Stimulated activated CD8-positive, alpha-beta memory T cell treated with anti-CD3 and anti-CD28 coated beads, Interleukin-15, amount 100 ng/mL, for 24 hours (primary cell): ENCODE measurements at places on chromosomes 2 and 18.

DNA sequence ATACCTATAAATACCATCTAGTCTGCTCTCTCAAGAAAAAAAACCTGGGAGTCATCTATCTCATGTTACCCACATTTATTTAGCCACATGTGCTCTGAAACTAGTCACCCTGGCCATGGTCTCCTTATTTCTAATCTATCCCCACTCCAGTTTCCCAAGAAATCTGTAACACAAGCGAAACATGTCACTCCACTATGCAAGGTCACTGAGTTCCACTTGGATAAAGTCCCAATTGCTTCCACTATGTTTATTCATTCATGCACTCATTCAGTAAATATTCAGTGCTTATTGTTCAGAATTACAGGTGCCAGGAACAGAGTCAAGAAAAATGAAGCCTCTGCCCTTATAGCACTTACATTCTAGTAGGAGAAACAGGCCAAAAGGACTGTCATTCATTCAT is 369.4 kb upstream of the CYRIA start:
- DNase-seq: no peak

DNA sequence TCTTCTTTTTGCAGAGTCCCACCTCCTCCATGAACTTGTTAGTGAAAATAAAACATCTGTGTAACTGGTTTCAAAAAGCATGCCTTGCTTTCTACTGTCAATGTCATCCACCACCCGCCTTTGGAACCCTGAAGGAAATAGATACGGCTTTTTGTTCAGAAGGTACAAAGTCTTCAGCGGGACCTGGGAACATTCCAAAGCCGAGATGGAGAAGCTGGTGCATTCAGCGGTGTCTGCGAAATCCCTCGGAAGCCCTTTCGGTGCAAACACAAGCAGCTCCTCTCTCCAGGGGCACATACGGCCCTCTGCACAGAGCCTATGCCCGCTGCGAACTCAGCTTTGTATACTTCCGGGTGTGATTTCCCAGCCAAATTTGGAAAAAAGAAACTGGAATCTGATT is 555.8 kb upstream of the SALL3 start:
- no peak for DNase-seq

DNA sequence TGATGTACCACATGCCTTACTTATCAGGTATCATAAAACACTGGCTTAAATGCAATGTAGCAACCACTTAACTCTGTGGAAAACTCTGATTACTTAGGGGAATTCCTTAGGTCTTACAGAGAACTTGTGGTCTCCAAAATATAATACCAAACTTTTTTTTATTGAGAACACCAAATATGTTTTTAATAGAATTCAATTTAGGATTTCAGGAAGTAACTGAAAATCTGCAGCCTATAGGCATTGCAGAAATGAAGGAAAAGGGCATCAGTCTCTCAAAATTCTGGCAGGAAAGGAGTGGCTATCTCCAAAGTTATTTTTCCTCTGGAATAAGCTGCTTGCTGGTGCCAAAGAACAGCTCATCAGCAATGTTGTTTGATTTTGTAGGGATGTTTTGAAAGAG is 105.3 kb upstream of the UGP2 start:
- DNase-seq: no peak

DNA sequence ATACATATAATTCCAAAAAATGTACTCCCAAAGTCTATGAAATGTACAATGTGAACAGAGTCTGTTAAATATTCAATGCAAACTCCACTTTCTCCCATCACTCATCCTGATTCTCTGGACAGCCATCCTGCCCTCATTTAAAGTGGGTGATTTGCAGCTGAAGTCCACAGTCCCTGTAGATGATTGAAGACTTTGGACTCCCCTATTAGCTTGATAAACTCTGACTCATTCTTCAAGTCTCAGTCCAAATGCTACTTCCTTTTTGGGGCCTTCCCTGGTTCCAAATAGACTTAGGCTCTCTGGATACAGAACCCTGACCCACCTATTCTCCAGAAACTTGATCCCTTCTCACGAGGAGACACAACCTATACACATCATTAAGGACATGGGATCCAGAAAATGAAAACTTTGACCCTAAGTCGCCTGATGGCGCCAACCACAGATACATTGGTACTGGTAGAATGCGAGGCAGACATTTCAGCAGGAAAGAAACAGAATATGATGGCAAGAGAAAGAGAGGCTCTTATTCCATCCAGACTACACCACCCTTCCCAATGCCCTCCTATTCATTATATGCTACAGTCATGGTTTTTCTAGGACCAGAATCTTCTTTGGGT is 122.7 kb downstream of the VIT start:
- no peak for DNase-seq

DNA sequence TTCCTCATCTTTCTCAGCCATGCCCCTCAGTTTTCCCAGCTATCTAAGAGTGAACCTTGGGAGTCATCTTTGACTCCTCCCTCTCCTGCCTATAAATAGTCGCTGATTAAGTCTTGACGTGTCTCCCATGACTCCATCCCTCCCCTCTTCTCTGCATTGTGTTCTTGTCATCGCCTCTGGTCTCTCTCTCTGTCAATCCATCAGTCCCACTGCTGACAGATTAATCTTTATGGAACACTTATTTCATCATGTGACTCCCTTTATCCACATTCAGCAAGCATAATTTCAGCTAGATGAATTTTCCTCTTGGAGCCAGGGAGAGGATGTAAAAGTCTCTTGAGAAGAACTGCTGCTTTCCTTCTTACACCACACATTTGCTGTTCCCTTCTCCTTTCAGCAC is 9.4 kb downstream of the ADAM23 start:
- DNase-seq: no peak

DNA sequence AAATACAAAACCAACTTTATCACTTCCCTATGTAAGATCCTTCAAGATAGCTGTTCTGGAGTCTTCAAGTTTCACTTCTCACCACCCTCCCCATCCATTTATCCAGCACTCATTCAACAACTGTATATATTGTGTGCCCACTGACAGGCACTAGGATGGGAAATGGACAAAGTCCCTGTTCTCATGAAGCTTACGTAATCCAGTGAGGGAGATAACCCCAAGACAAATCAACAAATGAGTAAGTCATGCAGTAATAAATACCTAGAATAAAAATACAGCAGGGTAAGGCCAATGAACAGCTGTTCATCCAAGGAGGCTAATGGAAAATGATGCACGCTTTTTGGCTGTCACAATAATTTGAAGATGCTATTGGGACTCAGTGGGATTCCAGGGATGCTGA is 133.8 kb downstream of the MEMO1 start:
- no peak for DNase-seq

DNA sequence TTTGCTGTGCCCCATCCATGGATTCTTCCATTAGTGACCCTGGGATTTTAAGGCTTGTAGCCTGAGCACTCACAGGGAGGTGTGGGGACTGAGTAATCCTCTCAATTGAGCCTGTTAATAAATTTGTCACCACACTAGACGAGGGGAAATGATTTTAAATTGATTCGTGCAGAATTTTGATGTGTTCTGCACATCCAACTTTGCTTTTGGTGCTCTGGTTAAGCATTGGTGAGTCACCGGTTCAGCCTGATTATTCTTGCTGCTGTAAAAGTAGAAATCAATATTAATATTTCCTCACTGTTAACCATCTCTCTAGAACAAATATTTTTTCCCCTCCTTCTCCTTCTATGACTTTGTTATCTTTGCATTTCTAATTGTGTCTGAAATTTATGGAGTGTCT is 482.0 kb downstream of the TSN start:
- DNase-seq: no peak

GRCh38 chr2:183029219-183029618 is 9.0 kb downstream of the NCKAP1 start:
- no peak for DNase-seq

- no peak for DNase-seq
Measured at GRCh38 chr18:9762526-9762925, 54.4 kb downstream of the RAB31 start.

DNA sequence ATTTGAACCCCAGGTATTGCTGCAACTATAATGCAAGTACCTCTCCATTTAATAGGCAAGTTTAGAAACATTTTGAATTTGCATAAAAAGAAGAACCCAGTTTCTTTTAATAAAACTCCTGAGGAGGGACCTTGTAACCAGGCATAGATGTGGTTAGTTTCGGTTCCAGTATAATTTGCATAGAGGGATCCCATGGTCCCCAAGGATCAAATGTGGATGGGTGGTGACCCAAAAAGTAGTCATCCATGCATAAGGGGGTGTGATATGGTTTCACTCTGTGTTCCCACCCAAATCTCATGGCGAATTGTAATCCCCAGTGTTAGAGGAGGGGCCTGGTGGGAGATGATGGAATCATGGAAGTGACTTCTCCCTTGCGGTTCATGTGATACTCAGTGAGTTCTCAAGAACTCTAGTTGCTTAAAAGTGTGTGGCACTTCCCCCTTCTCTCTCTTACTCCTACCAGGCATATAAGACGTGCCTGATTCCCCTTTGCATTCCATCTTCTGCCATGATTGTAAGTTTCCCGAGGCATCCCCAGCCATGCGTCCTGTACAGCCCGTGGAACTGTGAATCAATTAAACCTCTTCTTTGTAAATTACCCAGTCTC is 40.2 kb upstream of the SKA1 start:
- DNase-seq: no peak

- DNase-seq: no peak
Measured at GRCh38 chr2:17190527-17190926, 327.7 kb downstream of the RAD51AP2 start.

DNA sequence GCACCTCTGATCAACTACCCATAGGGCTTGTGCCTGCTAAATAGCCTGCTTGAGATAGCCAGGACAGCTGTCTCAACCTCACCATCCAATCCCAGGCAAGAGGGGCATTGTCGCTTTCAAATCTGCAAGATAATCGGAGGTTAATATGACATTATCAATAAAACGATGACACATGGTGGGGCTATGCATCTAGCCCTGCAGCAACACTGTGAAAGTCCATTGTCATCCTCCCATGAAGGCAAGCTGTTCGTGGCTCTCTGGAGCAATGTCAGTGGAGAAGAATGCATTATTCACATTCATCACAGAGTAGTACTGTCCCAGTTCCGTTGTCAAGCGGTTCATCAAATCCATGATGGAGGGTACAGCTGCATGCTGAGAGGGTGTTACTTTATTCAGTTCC is 18.9 kb upstream of the KLHL23 start:
- no peak for DNase-seq

DNA sequence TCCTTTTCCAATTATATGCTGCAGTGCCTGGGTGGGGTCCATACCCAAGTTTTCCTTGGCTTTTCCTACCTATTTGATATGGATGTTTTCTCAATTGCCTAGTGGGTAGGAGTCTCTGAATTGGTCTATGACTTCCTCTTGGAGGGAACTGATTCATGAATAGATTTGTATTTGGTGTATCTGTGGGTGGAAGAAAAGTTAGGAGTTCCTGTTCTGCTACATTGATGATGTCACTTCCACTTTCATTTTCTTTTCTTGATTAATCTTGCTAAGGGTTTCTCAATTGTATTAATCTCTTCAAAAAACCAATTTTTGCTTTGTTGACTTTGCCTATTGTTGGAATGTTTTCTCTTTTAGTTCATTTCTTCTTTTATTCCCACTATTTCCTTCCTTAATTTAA is 37.4 kb upstream of the SLC9A2 start:
- DNase-seq: no peak

- DNase-seq: no peak
Measured at GRCh38 chr2:86468162-86469033, 27.2 kb downstream of the KDM3A start.

DNA sequence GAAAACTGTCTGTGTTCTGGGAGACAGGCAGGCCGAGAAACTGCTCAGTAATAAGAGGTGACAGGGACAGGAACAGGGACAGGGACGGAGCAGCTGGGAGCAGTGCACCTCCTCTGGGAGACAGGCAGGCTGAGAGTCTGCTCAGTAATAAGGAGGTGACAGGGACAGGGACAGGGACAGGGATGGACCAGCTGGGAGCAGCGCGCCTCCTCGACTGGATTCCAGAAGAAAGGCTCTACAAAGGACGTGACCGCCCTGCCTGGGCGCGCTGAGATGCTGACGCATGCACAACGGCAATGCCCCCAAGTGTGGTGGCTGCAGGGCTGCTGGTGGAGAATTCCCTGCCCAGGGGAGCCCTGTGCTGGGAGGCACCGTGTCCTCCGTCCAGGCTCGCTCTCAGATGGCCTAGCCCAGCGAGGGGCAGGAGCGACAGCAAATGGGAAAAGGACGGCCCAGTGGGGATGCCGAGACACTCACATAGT is 44.2 kb upstream of the PXDN start:
- DNase-seq: no peak

- DNase-seq: no peak
Measured at GRCh38 chr2:227507963-227508362, 36.0 kb downstream of the AGFG1 start.

DNA sequence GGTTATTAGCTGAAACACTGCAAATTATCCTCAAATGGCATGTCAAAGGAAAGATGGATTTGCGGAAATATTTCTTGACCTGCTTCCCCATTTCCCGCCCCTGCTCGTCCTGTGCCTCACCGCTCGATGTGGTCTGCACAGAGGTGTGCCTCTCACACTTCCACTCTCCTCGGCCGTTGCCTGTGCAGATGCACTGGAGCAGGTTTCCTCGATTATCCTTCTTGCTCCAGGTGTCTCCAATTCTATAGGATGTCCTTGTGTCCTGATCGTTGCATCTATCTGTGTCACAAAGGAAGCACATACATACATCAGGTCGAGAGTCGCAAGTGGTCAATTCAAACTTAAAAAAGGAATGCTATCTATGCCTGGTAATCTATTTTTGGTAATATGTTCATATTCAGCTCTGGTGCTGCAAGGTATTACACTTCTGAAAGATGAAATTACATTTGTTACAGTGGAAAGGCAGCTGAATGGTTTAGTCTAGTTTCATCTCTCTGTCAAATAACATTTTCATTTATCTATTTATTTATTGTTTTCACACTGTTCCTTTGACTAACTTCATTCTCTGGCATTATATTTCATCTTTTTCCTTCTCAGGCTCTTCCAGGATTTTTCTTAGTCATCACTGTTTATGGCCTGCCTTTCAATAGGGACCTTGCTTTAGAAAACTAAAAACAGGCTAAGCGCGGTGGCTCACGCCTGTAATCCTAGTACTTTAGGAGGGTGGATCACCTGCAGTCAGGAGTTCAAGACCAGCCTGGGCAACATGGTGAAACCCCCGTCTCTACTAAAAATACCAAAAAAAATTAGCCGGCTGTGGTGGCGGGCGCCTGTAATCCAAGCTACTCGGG is 7.6 kb downstream of the FN1 start:
- no peak for DNase-seq

- no peak for DNase-seq
Measured at GRCh38 chr2:58202404-58202803, 38.7 kb downstream of the FANCL start.

GRCh38 chr2:108968619-108969018 is 20.4 kb downstream of the EDAR start:
- no peak for DNase-seq

- no peak for DNase-seq
Measured at GRCh38 chr2:165796129-165796528, 2.1 kb upstream of the GALNT3 start.

- DNase-seq: no peak
Measured at GRCh38 chr2:164992818-164993217, 37.5 kb upstream of the SLC38A11 start.
